ENCODE measurements at places on chromosomes 3 and 15.

GRCh38 chr15:39579487-39580116, 1.3 kb upstream of the THBS1 start:
- no peak for DNase-seq

- DNase-seq = no peak
Observed at GRCh38 chr3:122636697-122637096, 43.9 kb upstream of the PARP14 start.

GRCh38 chr3:161737171-161737570, 240.6 kb downstream of the OTOL1 start:
- DNase-seq = no peak

GRCh38 chr3:195054311-195054710, 216.6 kb downstream of the XXYLT1 start:
- no peak for DNase-seq

DNA sequence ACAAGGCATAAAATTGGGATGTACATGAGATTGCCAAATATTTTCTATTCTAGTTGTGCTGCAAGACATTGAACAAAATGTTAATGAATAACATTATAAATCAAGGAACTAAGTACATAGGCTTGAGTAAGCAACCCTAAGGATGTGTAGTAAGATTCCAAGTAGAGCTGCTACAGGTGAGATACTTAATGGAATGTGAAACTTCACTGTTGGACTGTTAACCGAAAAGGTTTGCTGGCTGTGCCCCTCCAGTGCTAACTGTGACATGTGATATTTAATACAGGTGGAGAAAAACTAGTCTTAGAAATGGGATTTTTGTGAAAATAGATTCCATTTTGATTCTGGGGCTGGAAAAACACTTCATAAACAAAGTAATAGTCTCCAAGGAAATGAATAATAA, 52.4 kb downstream of the TSC22D2 start:
- DNase-seq = no peak

GRCh38 chr3:124229420-124229819, 237.5 kb upstream of the ROPN1 start:
- no peak for DNase-seq

- DNase-seq = no peak
Observed at GRCh38 chr15:85743392-85744055, 51.2 kb downstream of the KLHL25 start.

- no peak for DNase-seq
Observed at GRCh38 chr3:124266487-124266886, 274.6 kb upstream of the ROPN1 start.

GRCh38 chr3:188206787-188207186, 52.8 kb downstream of the LPP start:
- no peak for DNase-seq

DNA sequence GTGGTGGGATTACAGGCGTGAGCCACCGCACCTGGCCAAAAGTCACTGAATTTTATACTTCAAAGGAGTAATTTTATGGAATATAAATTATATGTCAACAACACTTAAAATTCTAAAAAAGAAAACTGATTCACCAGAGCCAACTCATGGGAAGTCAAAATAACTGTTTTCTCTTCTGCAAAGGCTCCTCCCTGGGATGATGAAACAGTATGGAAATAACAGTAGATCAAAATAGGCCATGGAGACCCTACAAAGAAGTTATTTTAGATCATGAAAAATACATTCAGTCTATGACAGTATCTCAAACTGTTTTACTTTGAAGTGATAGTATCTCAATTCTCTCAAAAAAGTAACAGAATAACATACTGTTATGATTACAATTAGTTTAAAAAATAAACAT, 102.7 kb downstream of the IGSF11 start:
- DNase-seq = no peak

DNA sequence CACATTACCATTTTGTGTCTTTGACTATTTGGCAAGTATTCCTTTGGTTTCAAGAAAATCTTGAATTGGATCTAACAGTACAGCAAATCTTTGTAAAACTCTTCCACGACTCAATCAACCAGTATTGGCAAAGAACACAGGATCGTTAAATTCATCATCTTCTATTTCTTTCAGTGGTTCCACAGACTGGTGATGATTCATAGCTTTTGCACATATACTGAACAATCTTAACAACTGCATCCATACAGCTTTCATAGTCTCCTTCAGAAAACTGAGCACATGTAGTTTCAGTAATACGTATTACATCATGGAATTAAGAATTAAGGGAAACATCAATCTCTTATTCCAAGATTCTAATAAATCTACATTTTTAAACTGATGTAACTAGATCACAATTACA, 91.6 kb upstream of the LIPC start:
- DNase-seq = no peak

DNA sequence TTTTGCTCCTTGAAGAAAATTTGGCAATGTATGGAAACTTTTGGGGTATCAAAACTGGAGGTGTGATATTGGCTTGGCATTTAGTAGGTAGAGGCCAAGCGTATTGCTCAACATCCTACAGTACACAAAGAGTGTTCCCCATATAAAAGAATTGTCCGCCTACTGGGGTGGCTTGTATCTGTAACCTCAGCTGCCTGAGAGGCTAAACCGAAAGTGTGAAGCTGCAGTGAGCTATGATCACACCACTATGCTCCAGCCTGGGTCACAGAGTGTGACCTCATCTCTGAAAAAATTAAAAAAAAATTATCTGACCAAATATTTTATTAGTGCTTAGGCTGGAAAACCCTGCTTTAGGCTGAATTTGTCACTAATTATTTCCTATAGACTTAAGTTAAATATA, 483.9 kb downstream of the PYDC2 start:
- DNase-seq = no peak

DNA sequence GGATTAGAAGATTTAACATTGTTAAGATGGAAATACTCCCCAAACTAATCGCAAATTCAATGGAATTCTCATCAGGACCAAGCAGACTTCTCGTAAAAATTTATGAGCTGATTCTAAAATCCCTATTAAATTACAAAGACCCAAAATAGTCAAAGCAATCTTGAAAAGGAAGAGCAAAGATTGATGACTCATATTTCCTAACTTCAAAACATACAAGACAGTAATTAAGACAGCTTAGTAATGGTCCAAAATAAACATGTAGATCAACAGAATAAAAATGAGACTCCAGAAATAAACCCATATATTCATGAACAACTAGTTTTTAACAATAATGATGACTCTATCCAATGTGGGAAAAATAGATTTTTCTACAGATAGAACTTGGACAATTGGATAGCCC, 148.7 kb downstream of the SI start:
- DNase-seq = no peak

DNA sequence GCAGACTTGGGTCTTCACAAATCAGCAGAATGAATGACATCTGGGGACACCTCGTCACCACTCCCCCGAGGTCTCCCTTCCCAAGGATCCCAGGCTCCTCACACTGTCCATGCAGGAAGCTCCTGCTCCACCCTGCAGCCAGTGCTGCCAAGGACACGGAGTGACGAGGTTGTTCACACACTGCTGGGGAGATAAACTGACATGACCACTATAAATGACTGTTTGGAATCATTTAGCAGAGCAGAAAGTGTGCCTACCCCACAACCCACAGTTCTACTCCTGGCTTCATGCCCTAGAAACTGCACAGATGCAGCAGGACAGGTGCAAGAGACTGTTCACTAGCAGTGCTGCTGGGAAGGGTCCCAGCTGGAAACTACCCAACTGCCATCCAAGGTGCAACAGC, 19.7 kb upstream of the PRSS50 start:
- no peak for DNase-seq

- DNase-seq = no peak
Observed at GRCh38 chr3:122255757-122256439, 69.2 kb upstream of the CSTA start.

- DNase-seq = no peak
Observed at GRCh38 chr3:15629860-15630597, 28.5 kb downstream of the BTD start.

DNA sequence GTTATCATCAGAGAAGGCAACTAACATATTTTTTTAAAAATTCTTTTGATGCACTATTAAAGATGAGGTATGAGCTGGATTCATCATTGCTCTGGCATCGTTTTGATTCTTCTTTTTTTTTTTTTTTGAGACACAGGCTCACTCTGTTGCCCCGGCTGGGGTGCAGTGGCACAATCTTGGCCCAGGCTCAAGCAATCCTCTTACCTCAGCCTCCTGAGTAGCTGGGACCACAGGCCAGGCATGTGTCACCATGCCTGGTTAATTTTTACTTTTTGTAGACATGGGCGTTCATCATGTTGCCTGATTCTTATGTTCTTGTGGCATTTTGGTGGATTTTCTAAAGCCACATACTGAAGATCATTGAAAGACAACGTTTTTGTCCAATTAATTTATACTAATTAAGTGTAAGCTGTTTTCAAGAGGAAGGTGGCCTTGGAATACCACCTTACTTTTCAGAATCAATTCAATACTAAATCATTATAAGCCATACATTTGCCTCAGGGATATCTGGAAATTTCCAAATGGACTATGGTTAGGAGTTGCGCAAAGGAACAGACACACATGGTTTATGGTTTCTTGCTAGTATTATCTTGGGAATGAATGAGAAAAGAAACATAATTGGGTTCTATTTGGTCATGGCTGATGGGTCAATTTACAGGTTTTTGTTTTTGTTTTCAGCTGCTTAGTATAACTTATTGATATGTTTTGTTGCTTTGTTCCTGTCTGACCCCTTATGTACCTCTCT, 22.8 kb downstream of the SLC28A2 start:
- DNase-seq = no peak

- DNase-seq = no peak
Observed at GRCh38 chr3:152922554-152922953, 87.6 kb downstream of the P2RY1 start.

- no peak for DNase-seq
Observed at GRCh38 chr15:96330064-96330449, 443 bp upstream of the NR2F2 start.

DNA sequence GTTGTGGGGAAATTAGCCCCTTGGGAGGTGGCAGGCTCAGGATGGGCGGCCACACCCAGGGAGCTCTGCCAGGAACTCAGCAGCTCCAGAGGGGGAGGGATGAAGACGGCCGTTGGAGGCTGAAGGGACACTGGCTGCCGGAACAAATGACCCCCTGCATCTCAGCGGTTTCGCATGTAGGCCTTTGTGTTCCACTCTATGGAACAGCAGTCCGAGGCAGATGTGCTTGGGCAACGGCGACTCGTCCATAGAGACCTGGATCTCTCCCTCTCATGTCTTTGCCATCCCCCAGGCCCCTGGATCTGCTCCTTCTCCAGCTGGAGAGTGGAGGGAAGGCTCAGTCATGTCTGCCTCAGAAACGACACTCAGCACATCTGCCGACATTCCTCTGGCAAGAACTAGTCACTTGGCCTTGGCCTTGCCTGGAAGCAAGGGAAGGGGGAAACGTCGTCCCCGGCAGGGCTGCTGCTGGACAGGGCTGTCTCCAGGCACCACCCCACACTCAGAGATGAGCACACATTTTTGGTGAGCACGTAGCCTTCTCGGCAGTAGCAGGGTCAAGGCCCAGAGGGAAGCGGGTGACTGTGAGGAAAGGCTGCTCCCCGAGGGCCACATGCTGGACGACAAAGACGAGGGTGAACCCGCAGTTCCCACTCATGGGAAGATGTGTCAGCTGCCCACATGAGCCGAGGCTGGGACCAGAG, 83.8 kb downstream of the ASB7 start:
- DNase-seq = no peak

GRCh38 chr3:106058475-106058874, 189.7 kb upstream of the CBLB start:
- DNase-seq = no peak

GRCh38 chr3:26753095-26753494, 130.5 kb downstream of the LRRC3B start:
- no peak for DNase-seq

DNA sequence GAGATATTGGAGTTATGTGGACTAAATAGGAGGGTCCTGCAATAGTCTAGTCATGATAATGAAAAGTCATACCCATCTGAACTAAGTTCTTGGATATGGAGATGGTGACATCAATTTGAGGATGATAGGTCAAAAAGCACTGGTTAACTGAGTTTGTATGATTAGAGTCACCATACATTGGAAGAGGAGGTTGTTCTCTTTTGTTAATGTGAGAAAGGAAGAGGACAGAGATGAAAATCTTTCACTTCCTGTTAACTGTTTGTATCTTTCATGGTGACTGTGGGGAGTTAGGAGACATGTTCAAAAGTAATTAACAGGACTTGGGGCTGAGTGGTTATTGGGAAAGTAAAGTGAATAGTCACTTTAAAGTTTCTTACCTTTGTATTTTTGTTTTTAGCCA, 11.1 kb downstream of the TMEM62 start:
- no peak for DNase-seq

GRCh38 chr3:15120986-15121385, 22.0 kb upstream of the RBSN start:
- DNase-seq = no peak

- no peak for DNase-seq
Observed at GRCh38 chr3:124691599-124691998, 38.7 kb upstream of the UMPS start.

GRCh38 chr15:52257734-52258062, 37.9 kb downstream of the MYO5C start:
- DNase-seq = no peak

DNA sequence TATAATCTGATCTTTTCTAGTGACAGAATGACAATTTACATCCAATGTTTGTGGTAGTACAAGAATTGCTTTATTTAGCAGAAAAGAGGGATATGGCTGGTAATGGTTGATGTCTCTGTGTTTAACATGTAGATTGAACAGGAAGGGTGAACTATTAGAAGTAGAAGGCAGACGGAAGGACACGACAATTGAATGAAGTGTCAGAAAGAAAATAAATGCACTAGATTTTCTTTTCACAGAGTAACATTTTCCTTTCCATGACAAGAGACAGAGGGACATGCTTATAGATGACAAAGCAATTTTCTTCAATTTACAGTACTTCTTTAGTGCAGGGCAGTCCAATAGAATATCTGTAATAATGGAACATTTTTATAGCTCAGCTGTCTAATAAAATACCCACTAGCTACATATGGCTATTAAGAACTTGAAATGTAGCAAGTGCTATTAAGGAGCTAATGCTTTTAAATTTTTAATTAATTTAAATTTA, 48.9 kb upstream of the MBNL1 start:
- no peak for DNase-seq

DNA sequence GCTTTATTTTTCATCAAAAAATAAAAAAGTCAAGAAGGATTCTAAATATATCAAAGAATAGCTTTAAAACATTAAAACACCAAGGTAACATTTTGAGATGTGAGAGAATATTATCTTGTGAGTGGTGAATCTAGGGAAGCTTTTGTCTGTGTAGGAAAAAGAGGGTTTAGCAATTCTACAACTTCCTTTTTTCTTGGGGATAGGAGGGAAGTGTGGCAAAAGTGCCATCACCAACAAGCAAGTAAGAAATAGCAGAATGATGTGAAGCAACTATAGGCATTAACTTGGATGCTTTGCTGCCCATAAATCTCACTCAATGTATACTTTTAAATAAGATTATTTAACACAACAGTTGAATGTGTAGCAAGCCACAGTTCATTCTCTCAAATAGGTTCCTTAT, 57.8 kb upstream of the SUCLG2 start:
- DNase-seq = no peak

DNA sequence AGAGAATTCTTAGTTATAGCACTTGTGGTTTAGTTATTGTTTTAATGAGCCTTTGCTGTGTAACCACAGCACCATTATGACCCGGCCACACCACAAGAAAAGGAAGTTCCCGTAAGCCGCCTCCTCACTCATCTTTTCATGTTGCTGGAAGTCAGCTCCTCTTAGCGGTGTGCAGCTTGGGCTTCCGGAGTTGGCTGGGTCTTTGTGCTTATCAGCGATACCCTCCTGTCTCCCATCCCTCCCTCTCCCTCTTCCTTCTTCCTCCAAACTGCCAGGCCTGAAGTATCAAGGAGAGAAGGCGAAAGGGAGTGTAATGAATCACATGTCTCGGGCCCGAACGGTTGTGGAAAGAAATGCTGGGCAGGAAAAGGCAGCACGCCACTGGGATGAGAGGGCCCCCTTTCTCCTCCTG, 353.5 kb downstream of the MCTP2 start:
- DNase-seq = no peak

All from esophagus squamous epithelium (tissue), 5 donors.